ENCODE measurements at places on chromosomes 12 and 14.
A peak's percentile ranks its signal among the peaks of the same experiment; 100 is the strongest.

- no peak for DNase-seq
Measured at GRCh38 chr14:44791730-44792129, 170.0 kb downstream of the KLHL28 start.

- DNase-seq: no peak
Measured at GRCh38 chr14:89466484-89466883, 49.5 kb upstream of the FOXN3 start.

DNA sequence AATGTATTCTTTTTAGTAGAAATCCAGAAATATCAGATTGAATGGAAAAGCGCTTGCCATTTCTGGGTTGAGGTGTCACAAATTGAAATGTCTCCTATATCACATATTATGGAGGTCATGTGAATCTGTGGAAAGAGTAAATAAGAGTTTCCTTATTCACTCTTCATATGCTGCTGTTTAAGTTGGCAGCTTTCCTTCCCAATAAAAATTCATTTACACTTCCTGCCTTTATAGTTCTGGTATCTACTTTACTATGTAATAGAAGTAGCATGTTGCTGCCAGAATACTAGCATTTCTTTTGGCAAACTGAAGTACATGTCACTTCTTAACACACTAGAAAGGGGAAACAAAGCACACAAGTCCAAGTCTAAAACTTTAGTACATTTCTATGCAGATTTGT is 60.8 kb downstream of the SDR9C7 start:
- no peak for DNase-seq

DNA sequence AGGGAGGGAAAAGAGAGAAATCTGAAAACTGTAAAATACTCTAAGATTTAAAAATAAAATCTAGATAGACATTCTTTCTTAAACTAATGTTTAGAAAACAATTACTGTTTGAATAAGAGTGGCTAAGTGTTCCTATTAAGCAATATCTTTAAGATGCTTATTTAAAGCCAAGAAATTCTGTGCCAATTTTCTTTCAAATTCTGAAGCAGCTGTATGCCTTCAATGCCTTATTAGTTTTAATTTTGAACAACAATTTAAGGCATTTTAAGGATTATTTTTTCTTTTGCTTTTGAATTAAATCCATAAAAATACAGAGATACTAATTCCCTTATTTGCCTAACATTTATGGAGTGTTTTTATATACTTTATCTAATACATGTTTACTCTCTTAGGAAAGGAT is 50.3 kb upstream of the KITLG start:
- DNase-seq: no peak

DNA sequence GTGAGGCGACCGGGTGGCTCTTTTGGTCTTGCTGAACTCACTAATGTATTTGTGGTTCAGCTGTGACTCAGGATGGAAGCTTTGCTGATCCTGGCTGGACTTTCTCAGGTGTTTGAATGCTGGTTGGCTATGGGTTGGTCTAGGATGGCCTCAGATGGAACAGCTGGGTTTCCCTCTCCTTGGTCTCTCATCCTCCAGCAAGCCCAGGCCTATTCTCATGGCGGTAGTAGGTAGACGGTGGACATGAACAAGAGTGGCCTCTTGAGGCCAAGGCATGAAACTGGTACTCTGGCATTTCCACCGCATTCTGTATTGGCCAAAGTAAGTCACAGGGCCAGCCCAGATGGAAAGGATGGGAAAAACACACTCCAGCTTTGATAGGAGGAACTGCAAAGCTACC is 11.8 kb upstream of the POLR3B start:
- peak; percentile 59 for DNase-seq

All from M059J (cell line).